Right renal pelvis (tissue), 4 donors: ENCODE measurements at places on chromosomes 3 and 15.

- no peak for DNase-seq
These were observed 14.9 kb downstream of the SIAH2 start for GRCh38 chr3:150747886-150748683.

DNA sequence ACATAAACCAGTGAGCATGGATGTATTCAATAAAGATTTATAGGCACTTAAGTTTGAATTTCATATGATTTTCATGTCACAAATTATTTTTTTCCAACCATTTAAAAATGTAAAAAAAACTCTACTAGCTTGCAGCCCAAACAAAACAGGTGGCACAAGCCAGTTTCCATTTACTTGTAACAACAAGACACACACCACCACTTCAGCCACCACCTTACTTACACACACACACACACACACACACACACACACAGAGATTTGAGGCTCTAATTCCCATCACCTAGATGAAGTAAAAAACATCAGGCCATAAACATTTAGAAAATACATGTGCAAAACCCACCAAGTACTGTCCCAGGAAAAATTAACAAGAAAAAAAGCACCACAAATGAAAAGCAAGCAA lies 25.3 kb downstream of the MYO9A start:
- no peak for DNase-seq

GRCh38 chr3:179865861-179866505 lies 170.8 kb downstream of the PEX5L start:
- DNase-seq = no peak

DNA sequence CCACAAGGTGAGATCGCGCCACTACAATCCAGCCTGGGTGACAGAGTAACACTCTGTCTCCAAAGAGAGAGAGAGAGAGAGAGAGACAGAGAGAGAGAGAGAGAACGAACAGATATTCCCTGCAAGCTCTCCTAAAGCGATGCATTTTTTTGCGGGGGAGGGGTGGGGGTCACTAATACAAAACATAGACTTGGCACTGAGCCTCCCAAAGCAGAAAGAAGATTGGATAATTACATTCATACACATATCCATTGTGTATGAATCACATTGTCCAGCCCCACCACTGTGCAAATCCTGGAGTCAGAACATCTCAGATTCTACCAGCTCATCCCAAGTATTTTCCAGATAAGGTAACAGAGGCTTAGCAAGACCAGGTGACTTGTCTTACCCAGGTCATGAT lies 459.9 kb downstream of the MAGI1 start:
- no peak for DNase-seq

GRCh38 chr3:8899876-8900460 lies 63.3 kb downstream of the RAD18 start:
- no peak for DNase-seq

DNA sequence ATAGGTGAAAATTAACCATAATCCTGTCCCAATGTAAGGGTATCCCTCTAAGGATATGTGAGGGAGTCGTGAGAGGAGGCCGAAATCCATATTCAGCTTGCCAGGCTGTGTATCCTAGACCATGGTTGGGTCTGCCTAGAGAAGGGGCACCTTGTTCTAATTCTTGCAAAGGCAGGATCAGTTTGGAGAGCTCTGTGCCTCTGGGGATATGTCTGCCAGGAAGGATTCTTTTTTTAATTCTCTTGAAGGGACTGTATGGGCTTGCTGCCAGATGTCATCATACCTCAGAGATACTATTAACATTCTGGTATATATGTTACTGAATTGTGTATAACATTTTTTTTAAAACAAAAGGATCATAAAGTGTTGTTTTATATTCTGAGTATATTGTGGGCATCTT lies 2.4 kb downstream of the ATP1B3 start:
- no peak for DNase-seq

DNA sequence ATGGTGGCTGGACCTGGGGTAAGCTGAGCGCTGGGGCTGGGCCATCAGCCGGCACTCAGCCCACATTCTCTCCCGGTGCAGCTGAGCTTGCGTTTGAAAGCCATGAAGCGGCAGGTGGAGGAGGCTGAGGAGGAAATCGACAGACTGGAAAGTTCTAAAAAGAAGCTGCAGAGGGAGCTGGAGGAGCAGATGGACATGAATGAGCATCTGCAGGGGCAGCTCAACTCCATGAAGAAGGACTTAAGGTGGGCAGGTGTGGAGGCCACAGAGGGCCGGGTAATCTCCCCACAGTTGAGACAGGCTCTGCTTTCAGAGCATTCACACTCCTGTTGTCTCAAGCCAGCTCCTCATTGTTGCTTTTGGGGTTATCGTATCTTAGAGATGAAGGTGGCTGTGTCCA lies 45.7 kb upstream of the MYZAP start:
- DNase-seq = no peak

- DNase-seq = no peak
These were observed 58.2 kb upstream of the ARRDC4 start for GRCh38 chr15:97902140-97902780.

- no peak for DNase-seq
These were observed 1.2 kb upstream of the CLSTN2 start for GRCh38 chr3:139933766-139934165.

GRCh38 chr3:42027571-42027970 lies 63.6 kb upstream of the TRAK1 start:
- no peak for DNase-seq

DNA sequence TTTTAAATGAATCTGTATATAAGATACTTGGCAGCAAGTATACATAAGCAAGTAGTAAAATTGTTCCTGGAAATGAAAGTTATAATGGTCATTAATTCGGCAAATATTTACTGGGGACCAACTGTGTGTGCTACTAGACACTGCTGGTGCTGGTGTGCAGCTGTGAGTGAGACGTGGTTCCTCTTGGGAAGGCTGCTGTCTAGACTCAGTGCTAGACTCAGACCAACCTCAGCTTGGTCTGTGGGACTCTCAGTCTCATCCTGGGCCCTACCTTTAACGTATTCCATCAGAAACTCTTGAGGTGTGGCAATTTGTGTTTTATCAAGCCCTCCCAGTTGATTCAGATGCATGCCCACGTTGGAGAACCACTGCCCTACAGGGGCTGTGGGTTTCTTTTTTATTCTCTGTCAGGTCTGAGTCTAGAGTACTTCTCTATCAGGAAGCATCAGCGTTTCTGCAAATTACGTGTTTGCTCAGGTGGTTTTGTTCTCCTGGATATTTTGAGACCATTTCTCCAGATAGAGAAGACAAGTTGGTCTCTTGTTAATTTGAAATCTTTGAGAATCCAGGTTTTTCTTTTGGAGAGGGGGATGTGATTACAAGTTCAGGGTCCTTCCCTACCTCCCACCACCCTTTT lies 6.8 kb downstream of the TLNRD1 start:
- DNase-seq = no peak

DNA sequence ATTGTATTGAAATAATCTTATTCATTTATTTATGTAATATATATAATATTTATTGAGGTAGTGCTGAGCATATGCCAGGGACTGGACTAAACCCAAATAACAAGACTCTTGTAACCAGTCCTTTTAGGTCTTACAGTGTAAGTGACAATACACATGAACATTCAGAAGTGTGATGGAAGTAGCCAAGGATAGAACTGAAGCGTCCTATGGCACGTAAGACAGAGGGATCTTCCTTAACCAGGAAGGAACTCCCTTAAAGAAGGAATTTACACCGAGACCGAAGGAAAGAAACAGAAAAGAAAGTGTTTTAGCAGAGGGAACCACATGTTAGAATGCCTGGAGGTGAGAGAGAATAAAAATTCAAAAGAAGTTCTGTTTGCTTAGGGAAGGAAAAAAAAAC lies 23.6 kb upstream of the CLDN1 start:
- no peak for DNase-seq

DNA sequence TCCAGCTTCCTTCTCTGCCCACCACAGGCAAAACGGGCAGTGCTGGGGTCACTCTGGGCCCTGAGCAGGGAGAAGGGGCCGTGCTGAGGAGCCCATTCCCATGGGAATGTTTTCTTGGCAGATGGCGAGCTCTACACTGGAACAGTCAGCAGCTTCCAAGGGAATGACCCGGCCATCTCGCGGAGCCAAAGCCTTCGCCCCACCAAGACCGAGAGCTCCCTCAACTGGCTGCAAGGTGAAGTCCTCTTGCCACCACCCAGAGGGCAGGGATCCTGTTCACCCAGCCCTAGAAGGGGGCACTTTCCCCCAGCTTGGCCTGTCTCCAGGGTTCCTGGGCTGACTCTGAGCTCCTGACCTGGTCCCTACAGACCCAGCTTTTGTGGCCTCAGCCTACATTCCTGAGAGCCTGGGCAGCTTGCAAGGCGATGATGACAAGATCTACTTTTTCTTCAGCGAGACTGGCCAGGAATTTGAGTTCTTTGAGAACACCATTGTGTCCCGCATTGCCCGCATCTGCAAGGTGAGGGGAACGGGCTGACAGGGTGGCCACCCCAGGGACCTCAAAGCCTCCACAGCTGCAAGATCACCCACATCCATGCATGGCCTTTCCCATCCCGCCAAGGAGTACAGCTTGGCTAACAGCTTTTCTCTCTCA lies 12.4 kb downstream of the CIB1 start:
- DNase-seq = no peak

DNA sequence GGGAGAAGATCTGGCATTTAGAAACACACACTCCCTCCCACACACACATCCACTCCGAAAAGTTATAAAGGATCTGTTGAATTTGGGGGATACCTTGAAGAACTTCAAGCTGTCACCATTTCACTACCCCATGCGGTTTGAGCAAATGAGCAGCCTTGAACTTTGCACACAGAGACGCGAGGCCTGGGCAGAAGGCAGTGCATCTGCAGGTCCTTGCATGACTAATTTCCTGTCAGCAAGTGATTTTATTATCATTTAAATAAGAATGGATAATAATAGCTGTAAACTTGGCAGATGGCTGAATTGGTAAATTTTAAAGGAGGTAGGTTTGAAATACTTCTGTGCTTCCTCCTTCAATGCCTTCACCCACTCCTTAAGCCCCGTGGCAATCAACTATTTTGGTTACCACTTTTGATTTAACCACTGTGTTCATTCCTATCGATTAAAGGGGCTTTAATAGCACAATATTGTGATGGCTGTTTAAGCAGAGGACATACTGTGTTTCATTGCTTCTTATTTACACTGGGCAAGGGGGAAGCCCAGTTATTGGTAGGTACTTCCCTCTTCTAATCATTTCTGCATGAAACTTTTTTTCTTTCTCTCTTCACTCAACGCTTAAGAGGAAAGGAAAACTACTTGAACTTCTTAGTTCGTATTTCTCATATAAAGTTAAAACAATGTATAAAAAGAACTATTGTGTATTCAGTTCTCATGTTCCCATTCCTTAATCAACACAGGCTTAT lies 108.1 kb downstream of the ROBO2 start:
- DNase-seq = no peak

DNA sequence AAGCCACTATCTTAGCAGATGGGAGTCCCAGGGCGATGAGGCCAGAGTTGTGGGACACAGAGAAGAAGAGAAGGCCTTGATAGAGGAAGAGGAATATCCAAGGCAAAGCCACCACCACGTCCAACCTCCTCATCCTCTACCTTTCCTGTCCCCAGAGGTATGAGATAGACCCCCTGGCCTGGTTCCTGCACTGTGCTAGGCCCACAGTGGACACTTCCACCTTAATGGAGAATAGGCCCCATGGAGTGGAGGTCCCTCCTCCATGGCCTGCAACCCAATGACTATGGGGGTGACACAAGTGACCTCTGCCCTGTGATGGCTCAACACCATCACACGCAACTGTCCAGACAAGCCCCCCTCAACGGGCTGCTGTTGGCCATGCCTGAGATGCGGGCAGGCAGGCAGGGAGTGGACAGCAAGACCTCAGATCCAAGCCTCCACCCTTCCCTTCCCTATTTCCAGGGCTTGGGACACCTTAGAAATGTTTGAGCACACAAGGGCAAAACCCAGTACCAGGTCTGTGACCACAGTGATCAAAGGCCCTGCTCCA lies 36.8 kb downstream of the GRAMD2A start:
- no peak for DNase-seq

DNA sequence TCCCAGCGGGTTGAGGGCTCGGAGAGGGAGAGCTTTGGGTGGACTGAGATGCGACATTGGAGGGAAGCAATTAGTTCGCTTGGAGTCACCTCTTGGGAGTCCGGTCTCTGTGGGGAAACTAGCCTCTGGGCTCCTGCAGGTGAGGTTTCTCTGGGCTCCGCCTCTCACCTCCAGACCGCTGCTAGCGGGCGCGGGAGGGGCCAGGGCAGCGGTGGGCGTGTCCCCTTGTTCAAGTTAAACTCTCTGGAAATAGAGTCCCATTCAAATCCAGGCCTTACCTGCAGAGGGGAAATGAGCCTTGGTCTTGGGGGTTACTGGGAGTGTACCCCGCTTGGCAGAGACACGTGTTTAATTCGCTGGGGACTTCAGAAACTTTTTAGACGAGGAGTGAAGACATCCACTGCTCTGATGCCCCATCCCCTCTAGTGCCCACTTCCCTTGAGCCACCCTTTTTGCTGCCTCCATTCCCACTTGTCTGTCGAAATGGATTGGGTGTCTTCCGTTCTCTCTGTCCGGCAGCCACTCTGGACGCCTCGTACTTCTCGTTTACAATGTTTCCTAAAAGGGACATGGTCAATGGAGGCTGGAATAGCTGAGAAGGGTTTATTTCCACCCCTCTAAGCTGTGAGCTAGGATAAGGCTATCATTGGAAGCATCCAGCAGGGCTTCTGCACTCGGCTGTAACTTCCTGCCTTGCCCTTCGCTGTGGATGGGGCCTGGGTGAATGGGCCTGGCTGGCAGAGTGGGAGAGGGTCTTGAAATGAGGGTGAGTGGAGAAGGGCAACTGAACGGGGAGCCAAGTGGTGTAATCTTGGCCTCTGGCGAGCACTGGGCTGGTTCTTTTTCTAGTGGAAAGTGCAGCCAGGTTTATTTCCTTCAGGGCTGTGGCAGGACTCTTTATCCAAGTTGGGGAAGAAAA lies 1.1 kb downstream of the MITF start:
- no peak for DNase-seq

- no peak for DNase-seq
These were observed 67.7 kb downstream of the RARB start for GRCh38 chr3:25495726-25496253.

DNA sequence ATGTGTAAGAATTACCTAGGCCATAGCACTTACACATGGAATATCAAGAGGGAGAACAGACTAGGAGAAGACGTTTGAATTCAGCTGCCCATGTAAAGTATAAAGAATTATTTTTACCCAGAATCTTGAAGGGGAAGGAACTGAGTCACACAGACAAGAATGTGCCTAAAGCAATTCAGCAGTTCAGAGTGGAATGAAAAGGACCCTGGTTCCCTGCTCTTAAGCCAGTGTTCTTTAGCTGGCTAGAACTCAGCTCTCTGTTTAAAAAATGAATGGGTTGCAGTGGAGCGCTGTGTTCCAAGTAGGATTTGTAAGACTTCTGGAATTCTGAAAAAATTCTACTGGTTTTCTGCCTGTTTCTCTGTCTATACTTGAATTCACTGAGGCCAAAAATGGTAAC lies 440.2 kb downstream of the LPP start:
- DNase-seq = no peak

- no peak for DNase-seq
These were observed 12.5 kb downstream of the RAB27A start for GRCh38 chr15:55277116-55277564.
